ENCODE measurements at places on chromosomes 2 and 18. TPM values are rescaled to one million over a fixed set of nuclear protein-coding genes. Genes with fewer than 3 reads are reported as not detected.

GRCh38 chr2:44642123-44642857 lies 280.5 kb downstream of the CAMKMT start:
- DNase-seq, result no peak

GRCh38 chr2:234300932-234301823 lies 195.7 kb downstream of the ARL4C start:
- DNase-seq, result no peak

GRCh38 chr18:495017-495416 lies 5.5 kb downstream of the COLEC12 start:
- DNase-seq, result no peak

DNA sequence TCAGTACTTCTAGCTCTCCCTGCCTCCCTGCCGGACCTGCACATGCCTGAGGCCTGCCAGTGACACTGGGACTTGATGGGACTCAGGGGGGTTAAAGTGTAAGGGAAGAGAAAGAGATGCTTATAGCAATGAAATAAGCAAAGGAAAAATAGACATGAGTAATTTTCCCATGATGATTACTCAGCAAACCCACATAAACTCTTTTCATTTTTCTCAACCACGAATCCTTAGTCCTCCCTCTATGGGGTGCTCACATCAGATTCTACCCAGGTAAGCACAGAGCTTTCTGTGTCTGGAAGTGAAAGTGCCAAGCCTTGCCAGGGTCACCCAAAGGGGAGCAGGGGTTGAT lies 44.8 kb upstream of the ANKRD62 start:
- DNase-seq, result no peak

DNA sequence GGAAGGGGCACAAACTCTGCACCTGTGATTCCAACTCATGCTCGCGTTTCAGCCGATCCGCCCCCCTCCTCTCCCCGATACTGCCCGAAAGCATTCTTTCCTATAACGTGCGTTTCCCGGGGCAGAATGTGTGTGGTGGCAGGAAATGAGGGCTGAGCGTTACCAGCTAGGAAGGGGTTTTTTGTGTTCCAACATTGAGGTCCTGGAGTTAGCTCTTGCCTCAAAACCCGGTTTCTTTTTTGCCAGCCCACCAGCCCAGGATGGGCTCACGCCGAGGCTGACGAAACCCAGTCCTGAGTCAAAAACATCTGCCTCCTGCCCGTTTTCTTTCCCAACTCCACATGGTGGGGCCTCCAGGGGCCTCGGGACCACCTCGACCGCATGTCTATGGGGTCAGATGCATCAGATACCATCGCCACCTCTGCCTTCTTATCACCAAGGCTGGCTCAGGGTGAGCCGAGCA lies 113.7 kb upstream of the COPS8 start:
- no peak for DNase-seq

GRCh38 chr2:67489396-67489795 lies 92.3 kb downstream of the ETAA1 start:
- DNase-seq, result no peak

DNA sequence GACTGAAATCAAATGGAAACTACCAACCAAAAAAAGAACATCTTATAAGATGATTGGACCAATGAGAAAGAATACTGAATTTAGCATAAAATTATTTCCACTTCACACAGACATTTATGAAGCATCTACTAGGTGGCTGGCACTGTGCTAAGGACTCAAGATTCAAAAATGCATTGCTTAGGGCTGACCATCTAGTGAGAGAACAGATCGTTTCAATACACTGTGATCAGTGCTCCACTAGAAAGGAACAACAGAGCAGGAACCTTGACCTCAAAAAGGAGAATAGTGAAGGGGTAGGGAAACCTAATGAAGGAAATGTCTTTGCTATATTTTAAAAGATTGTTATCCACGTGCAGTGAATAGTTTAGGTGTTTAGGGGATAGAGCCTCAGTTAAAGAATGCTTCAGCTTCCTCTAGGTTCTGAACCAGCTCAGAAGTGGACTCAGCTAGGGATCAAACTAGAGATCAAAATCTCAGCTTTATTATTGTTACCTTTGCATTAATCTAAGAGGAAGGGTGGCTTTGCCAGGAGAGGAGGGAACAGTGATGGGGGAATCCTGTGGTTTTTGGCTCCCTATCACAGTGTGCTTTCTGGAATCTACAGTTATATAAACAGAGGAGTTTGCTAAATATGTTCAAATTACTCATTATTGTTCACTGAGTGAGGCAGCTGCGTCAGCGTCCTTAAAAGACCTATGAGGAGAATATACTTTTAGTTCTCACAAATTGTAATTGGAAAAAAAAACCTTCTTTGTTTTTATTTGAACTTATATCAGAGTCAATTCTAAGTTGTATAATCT lies 16.2 kb upstream of the BBS5 start:
- DNase-seq, result no peak

Gene STEAP3
- 43.8 TPM for total RNA-seq

Gene CLEC4F
- total RNA-seq, result 0.31 TPM

Gene ADNP2
- 14.4 TPM for total RNA-seq

Gene ALPI
- not detected for total RNA-seq

Gene PTH2R
- total RNA-seq, result 0.09 TPM

Data from left lung (tissue), 14 donors.